ENCODE measurements at places on chromosomes 6 and 20.

DNA sequence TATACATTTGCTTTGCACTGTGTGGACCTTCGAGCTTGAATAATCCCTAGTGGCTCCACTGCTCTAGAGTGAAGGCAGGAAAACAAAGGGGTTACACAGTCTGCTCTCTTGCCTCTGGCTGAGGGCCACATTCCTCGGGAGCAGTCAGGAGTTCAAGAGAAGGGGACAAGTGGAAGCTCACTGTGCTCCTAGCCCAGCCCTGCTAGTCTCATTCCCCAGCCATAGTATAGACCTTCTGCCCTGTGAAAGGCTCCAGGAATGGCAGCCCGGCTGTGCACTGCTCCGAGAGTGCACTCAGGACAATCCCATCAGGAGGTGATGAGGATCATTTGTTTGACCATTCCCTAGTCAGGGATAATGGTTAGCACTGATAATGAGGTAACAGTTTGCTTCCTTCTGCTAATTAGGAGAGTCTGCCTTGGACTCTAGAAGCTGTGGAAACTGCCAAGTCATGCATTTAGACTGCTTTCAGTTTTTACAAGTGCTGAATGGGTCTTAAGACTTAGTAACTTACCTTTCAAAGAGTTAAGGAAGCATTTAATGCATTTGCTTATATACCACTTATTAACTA lies 8.5 kb downstream of the IYD start:
- no peak for DNase-seq

DNA sequence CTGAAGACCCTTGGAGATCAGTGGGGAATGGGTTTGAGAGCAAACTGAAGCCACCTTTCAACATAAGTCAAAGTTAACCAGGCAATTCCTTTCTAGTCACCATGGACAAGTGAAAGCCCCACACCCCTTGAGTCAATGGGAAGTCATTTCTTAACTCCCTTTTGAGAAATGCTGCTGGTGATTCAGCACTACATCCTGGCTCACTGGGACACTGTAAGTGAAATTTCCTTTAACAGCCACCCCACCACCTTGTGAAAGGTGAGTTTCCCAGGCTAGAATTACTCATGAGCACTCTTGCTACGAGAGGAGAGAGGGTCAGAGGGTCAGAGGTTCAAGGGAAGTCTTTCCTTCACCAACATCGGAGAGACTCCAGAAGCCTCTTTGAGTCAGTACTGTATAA lies 93.3 kb upstream of the MARCKS start:
- no peak for DNase-seq

DNA sequence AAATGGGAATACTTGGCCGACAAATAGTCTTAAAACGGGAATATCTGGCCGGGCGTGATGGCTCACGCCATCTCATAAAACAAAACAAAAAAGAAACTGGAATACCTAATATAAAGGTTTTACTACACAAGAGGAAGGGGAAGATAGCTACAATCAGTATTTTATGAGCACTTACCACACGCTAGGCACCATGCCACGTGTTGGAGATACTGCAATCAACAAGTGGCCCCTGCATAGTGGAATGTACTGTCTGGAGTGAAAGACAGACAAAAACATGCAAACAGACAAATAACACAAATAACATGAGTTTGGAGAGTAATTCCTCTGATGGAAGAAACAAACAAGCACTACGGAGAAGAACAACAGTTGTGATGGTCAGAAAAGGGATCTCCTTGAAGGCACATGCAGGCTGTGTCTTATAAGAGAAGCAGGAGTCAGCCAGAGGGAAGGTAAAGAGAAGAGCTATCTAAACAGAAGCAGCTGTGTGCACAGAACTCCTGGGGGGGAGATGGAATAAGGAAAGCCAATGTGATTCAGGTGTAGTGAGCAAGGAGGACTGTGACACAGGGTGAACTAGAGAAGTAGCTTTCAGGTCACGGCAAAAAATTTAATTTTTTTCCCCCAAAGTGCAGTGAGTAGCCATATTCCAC lies 39.1 kb upstream of the AKIRIN2 start:
- no peak for DNase-seq

GRCh38 chr6:52284131-52284459 lies 447 bp downstream of the MCM3 start:
- no peak for DNase-seq

DNA sequence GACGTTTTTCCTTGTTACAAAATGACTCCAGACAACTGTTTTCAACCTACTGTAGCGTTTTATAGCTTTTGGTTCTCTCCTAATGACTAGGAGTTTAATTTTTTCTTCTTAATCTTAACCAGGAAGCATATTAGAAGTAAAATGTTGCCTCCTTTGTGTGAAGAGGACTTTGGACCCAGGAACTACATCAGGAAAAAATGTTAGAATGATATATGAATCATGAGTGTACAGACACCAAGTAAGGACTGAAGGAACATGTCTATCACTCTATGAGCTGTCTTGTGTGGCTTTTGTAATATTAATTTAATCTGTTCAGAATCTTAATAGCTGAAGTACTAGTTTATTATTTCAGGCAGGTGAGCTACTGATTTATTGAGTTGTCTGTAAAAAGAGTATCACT lies 71.0 kb upstream of the MARCKS start:
- no peak for DNase-seq

DNA sequence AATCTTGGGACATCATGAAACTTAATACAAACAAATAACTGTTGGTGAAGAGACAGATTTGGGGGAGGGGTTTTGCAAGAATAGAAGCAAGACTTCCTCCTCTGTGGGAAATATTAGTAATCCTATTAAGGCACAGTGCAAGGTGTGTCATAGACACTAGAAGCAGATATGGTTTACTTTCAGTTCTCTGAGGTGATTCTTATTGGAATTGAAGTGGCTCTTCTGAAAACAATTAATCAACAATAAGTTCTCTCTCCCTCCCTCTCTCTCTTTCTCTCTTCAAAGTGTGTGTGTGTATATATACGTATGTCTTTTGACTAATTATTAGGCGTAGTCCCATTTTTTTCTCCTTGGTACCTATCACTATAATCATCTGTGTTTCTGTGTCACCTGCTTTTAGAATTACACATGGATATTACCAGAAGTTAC lies 99.8 kb downstream of the HIVEP2 start:
- no peak for DNase-seq

GRCh38 chr6:93087606-93088005 lies 331.8 kb downstream of the EPHA7 start:
- no peak for DNase-seq

- DNase-seq: no peak
Observed at GRCh38 chr20:8726460-8726859, 342.4 kb upstream of the PLCB4 start.

GRCh38 chr6:119283979-119284545 lies 65.5 kb downstream of the MAN1A1 start:
- no peak for DNase-seq

All from D341Med (cell line).